ENCODE measurements at places on chromosomes 12 and 14.

GRCh38 chr14:75522224-75522982, at the start of gene BATF:
Gene BATF, plus strand, starts transcription at chr14:75522469. Its CDS starts 214 bp downstream, at chr14:75522683.
- DNase-seq = no peak

DNA sequence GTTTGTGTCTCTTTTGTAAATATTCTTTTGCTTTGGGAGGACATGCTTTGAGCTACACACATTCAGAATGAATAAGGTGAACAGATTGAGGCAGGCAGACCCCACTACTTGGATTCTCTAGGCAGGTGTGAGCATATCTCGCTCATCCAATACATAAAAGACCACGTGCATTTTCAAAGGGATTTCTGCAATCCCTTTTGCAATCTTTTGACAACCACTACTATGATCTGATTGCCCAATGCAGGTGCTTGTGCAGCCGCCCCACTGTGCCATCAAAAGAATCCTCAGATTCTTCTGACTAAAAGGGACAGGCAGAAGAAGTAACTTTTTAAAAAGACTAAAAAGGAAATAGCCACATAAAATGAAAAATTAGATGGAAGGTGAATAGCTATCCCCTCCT, 341.4 kb downstream of the BMP4 start:
- no peak for DNase-seq

DNA sequence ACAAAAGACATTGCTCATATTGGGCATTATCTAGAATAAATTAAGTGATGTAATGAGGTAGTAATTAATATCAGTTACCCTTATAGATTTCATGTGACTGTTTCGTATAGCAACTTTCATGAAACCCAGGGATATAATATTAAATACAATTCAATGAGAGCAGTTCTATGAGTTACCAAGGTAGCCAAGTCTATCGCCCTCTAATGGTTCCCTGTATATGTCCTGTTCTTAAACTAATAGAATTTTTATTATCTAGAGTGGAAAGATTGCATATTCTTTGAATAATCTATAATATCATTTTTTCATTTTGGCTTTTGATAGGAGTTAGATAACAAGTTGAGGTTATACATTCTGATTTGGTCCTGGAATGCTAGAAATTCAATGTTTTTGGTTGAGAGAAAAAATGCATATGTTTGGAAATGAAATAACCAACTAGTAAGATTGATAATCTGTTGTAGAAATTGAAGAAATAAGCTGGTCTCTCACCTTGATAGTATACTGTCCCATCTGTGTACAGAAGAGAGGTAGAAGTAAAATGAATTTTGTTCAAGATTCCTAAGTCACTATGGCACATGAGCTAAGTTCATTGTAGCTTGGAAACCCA, 59.7 kb downstream of the SCFD1 start:
- DNase-seq = no peak

GRCh38 chr14:53567236-53567780, 389.3 kb downstream of the BMP4 start:
- no peak for DNase-seq

GRCh38 chr14:53215101-53215500, 62.0 kb upstream of the DDHD1 start:
- no peak for DNase-seq

- DNase-seq = no peak
These were observed 11.6 kb downstream of the RNASE10 start for GRCh38 chr14:20516921-20517320.

- no peak for DNase-seq
These were observed 601.5 kb downstream of the KCNH5 start for GRCh38 chr14:62443796-62444195.

DNA sequence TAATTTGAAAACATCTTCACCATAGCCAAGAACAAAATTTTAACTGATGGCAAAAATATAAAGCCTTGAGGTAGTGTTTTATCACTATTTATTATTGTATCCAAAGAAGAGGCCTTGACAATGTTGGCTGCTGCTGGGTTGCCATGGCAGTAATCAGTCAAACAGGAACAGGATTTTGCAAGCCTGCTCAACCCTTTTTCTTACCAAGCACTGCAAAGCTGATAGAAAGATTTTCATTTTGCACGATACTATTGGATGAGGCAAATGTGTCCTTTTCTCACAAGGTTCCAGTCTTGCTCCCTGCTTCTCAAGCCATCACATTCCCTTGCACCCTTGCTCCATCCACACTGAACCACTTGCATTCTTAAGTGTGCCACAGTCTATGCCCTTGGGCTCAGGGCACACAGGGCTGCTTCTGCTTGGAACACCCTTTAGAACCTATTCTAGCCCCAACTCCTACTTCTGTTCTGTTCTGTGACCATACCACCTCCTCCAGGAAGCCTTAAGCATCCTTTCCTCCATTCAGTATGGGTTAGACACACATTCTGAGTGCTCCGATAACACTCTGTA, 76.5 kb upstream of the AMIGO2 start:
- DNase-seq = no peak

DNA sequence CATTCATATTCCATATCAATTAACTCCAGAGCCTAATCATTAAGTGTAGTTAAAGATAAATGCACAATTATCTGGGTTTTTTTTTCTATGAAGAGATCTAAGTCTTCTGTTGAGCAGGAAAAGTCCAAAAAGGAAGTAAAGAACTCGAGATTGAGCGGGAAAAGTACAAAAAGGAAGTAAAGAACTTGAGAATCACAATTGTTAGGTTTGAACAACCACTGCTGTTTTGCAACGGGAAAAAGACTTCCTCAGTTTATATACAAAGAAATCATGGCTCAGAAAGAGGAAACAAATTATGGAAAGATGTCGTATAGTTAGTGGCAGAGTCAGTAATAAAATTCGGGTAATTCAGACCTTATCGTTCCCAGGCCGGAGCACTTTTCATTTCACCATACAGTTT, 63.3 kb downstream of the PPP1R12A start:
- DNase-seq = no peak

- no peak for DNase-seq
These were observed at the start of gene LBHD2 for GRCh38 chr14:103084021-103084919. Gene LBHD2, plus strand, starts transcription at chr14:103084210. Its CDS starts 1,803 bp downstream, at chr14:103086013.

DNA sequence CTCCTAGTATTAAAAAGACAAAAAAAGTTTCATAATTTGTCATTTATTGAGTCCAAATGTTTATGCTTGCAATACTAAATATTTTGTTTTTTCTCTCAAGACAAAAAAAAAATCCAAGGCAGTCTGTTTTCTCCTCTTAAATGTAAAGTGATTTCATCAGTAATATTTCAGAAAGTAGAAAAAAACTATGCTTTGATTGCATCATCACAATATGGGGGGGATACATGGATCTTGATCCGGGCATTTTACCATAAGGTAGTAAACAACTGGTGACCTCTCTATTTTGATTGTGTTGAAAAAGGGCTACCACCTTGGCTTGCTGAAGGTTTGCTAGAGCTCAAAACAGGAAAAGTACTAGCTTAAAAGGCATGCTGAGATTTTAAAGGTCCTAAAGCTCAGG, 43.6 kb downstream of the ERGIC2 start:
- DNase-seq = no peak

DNA sequence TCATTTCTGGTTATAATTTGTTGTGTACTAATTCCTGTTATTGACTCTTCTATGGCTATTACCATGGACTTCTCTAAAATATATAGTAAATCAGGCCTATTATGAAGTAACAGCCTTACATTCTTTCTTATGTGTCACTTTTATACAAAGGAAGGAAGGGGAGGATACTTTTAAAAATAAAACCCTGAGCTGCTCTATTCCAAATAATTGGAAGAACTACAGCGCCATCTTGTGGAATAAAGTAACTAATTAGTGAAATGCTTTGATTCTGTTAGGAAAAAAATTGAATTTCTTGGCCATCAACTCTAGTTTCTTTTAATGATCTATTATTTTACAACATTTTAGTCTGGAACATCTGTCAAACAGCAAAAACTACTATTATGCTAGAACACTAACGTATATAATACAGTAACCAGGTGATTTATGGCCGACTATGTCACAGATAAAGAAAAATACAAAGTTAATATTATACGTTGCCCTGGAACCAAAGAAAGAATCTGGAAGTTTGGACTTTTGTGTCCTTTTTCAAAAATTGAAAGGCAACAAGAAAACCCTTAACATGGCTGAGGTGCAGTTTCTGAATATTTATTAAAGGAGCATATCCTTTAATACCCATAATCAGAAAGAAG, 55.0 kb upstream of the NELL2 start:
- peak; percentile 52 for DNase-seq

GRCh38 chr12:120065472-120065871, 51.1 kb downstream of the RAB35 start:
- no peak for DNase-seq

- DNase-seq = no peak
These were observed 56.3 kb upstream of the KCNA5 start for GRCh38 chr12:4987076-4988046.

GRCh38 chr12:3010214-3010930, 51.2 kb downstream of the TEAD4 start:
- no peak for DNase-seq

DNA sequence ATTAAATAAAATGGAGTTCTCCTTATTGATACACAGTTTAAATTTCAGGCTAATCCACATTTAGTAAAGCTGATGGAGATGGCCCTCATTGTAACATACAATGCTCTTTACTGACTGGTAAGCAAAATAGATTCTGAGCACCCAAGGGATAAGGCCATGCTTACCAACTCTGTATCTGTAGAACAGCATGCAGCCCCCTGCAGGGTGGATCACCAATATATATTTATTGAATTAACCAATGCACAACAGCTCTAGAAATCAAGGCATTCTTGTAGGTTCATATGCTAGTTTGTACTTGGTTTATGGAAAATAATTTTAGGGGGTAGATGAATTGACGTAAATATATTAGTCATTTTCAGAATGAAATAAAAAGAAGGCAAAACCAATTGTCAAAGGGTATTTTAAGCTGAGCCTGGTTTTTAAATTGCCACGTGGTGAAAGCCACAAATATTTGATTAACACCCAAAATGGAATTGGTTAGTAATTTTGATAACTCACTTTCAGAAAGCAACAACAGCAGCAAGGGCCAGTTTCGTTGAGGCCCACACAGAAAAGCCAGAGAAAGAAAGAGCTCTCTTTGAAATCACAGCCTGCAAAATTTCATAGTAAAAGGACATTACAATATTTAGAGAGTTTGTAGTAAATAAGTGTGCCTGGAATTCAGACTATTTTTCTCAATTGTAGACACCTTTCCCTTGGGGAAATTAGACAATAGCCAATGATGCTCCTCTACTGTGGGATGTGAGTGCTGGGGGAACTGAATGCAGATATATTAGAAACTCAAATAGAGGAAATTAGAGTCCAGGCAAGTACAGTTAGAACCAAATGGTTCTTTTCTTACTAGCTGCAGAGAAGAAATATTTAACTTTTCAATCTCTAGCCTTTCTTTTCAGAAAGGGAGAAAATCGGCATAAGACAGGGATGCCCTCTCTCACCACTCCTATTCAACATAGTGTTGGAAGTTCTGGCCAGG, 216.2 kb upstream of the ABCD2 start:
- no peak for DNase-seq

- DNase-seq = no peak
These were observed 115.7 kb downstream of the NUAK1 start for GRCh38 chr12:106023039-106023438.

DNA sequence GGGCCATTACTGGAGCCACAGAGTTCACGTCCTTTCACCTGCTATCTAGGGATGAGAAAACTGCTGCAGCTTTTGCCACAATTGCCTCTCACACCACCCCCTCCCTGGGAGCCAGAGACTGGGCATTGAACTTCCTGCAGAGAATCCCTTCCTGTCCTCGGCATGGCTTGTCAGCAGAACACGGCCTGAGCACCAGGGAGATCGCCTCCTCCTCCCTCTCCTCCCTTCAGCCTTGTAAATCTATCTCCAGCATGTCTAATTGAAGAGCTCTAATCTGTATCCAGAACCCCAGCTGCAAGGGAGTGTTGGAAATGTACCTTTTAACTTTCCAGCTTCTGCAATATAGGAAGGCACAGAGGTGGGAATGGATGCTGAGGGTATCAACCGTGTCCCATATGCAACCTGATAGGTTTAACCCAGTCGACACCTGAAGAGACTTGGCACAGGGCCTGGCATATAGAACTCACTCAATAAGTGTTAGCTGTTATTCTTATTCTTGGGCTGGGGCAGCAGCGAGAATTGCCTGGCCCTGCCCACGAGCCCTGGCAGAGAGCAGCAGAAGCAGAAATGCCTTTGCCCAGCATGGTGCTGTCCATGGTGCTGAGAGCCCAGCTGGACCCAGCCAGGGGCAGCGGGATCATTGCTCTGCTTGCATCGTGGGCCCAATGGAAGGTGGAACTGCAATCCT, 26.8 kb downstream of the TMEM63C start:
- peak; percentile 87 for DNase-seq

DNA sequence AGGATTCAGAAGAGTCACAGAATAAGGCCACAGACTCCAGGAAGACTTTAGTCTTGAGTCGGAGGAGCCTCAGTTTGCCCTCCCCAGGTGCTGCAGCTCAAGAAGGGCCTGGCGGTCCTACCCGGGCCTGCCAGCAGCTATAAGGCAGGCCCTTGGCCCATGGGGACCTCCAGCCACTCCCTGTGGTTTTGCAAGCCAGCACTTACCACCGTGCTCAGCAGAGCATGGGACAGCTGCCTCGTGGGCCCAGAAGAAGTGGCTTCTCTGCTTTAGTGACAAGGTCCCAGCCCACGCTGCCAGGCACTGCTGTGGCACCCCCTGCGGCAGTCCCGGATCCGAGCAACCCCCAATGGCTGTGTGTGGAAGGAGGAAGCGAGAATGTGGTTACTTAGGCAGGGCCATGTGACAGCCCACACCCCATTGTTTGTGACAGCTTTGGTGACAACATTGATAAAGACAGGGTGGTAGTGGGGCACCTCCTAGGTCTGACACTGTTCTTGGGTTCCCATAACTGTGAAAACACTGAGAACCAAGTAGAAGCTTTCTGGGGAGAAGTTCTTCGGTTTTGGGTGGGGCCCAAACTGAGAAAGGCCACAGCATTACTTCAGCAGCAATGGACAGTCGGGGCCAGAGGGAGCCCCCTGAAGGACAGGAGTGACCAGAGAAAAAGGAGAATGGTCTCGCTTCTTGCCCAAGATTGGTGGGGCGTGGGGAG, at the start of gene SELPLG:
SELPLG (minus strand) TSS at position 361 of the 715 bp plus-strand sequence. CDS start 9,587 bp downstream, outside the sequence.
- no peak for DNase-seq

DNA sequence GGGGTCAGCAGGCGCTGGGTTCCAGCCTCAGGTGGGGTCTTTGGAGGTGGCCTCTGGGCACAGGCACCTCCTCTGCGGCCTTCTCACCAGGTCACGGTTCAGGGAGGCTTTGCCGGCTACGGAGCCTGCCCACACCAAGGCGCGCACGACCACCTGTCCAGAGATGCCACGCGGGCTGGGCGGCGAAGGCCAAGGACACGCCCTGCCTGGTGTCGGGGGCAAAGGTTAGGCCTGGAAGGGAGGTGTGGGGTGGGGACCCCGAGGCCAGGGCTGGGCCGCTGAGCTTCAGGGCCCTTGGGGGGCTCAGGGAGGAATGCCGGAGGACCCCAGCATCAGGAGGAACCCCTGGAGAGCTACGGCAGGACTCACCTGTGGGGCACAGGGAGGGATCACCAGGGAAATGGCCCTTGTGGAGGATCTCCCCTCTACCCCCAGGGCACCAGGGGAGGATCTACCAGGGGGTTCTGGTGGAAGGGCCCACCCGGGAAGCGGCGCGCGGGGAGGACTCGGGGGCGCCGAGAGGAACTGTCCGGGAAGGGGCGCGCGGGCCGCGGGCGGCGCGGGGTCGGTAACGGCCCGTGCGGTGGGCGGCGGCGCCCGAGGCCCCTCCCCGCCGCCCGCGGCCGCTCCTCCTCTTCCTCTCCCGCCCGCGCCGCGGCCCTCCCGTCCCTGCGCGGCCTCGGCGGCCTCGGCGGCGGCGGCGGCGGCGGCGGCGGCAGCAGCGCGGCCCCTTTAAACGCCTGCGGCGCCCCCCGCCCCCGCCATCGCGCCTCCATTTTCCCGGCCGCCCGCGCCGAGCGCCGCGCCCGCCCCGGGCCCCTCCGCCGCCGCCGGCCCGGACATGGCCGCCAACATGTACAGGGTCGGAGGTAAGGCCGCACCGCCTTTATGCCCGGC, at the start of gene MTA1:
MTA1 (plus strand) TSS at position 633 of the 897 bp plus-strand sequence; CDS start at position 842, 209 bp downstream.
- peak; percentile 33 for DNase-seq
